ENCODE measurements at places on chromosomes 6 and 20. TPM values are rescaled to one million over a fixed set of nuclear protein-coding genes. Genes with fewer than 3 reads are reported as not detected.

MOXD1 gene
- total RNA-seq = 118 TPM

ZNF184 gene
- total RNA-seq = 7.2 TPM

HLA-DPB1 gene
- total RNA-seq = 2.4 TPM

KLC4 gene
- 21.1 TPM for total RNA-seq

OPN5 gene
- total RNA-seq = not detected

SPTLC3 gene
- total RNA-seq = 4.0 TPM

HLA-A gene
- total RNA-seq = 651 TPM

SLC17A1 gene
- not detected for total RNA-seq

SLC26A8 gene
- total RNA-seq = not detected

SLC22A1 gene
- 1.4 TPM for total RNA-seq

IL22RA2 gene
- total RNA-seq = not detected

SIRPD gene
- total RNA-seq = not detected
